H4 (cell line): ENCODE measurements at places on chromosomes 5 and 9. TPM values are rescaled to one million over a fixed set of nuclear protein-coding genes. Genes with fewer than 3 reads are reported as not detected.

DNA sequence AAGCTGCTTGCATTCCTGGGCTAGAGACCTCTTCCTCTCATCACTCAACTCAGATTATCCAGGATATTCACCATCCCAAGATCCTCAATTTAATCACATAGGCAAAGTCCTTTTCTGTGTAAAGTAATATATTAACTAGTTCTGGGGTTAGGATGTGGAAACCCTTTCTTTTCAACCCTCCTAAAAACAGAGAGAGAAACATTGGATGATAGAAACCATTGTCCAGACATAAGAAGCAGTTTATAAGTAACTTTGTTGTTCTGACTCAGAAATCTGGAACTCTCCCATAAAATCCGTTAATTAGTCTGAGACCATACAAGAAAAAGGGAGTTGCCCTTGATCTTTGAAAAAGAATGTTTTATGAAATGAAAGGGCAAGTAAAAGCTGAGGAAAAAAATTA, 817.1 kb upstream of the CDH9 start:
- no peak for DNase-seq

DNA sequence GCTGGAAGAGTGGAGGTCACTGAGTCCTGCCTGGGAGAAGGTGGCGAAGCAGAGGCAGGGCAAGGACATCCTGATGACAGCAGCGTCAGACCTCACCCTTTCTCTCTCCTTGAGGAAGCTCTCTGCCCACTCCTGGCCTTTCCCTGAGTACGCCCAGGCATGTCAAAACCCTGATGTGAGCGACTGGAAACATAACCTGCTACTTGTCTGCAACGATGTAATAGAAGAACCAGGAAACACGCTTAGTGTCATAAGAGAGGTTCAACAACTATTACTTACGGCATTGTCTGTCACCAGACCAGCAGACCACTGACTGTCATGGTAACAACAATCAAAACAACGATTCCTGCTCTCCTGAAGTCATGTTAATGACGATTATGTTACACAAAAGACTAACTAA, 152.4 kb downstream of the ACTL7B start:
- DNase-seq, result no peak

DNA sequence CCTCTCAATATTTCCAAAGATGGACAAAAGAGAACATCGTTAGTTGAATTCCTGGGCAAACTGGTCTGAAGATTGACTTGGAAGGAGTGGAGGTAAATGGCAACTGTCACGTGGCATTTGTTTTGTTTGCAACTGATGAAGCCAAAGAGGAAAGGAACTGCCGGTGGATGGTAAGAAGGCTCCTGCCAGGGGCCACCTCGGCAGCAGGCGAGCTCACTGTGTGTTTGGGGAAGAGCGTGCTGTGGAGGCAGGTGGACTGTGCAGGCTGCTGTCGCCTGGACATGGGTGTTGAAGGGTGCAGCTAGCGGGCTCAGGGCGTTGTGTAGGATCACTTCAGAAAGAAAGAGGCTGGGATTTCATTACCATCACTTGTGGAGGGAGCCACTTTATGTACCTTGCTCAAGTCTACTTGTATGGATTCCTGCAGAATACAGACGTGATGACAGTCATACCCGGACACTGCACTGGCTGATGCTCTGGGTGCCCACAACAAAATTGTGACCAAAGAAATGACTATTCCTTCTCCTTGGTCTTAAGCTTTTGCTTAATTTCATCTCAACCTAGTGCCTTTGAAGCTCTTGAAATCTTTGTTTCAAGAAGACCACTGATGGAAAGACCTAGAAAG, 72.7 kb downstream of the MAP1B start:
- peak; percentile 31 for DNase-seq

- no peak for DNase-seq
Observed at GRCh38 chr5:180474569-180474968, 19.6 kb upstream of the CNOT6 start.

DNA sequence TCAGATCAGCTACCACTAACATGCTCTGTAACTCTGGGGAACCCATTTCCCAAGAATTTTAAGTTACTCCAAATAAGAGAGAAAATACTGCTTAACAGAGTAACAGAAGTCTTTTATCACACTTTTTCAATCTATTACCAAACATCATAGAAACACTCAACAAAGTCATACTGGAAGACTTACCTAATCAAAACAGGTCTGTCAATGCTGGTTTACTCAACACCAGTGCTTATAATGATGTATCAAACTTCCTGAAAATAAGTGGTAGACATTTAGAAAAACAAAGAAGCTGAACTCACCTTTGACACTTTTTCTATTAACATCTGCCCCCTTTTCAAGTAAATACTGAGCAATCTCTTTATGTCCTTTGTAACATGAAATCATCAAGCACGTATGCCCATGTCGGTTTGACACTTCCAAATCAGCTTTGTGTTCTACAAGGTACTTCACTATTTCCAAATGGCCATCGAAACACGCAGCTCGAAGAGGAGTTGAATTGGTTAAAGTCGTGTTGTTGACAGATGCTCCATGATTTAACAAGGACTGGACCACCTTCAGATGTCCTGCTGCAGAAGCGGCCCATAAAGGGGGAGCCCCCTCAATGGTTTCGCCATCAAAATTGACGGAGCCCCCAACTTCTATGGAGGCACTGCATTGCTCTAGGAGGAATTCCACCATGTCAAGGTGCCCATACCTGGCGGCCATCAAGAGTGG, 1.8 kb downstream of the FEM1C start:
- no peak for DNase-seq

ADGRD2 gene
- total RNA-seq, result not detected in 2 replicates
